ENCODE measurements at places on chromosomes 5 and 9. TPM values are rescaled to one million over a fixed set of nuclear protein-coding genes. Genes with fewer than 3 reads are reported as not detected.

Gene OR1Q1
- not detected for total RNA-seq

Gene INSL6
- not detected for total RNA-seq

Gene TRIP13
- total RNA-seq, result 6.4 TPM

Gene ECM2
- total RNA-seq, result 7.0 TPM

Gene IFNA13
- not detected for total RNA-seq

Gene TMEM174
- total RNA-seq, result not detected

Gene CAVIN4
- total RNA-seq, result 1.6 TPM

Gene FAXDC2
- 4.3 TPM for total RNA-seq

Gene SGCD
- 2.5 TPM for total RNA-seq

Gene CAMK2A
- 0.10 TPM for total RNA-seq

Gene PAX5
- total RNA-seq, result not detected

Gene C5orf52
- total RNA-seq, result not detected

Gene CTNND2
- total RNA-seq, result not detected

Gene FOXD4L6
- 0.17 TPM for total RNA-seq

Measured in smooth muscle cell of the pulmonary artery (primary cell).